Activated CD8-positive, alpha-beta memory T cell treated with anti-CD3 and anti-CD28 coated beads, Interleukin-2, amount 50 U/mL, for 48 hours (primary cell): ENCODE measurements at places on chromosomes 3 and 15.

- DNase-seq = no peak
These were observed 21.6 kb downstream of the P2RY14 start for GRCh38 chr3:151256749-151257148.

DNA sequence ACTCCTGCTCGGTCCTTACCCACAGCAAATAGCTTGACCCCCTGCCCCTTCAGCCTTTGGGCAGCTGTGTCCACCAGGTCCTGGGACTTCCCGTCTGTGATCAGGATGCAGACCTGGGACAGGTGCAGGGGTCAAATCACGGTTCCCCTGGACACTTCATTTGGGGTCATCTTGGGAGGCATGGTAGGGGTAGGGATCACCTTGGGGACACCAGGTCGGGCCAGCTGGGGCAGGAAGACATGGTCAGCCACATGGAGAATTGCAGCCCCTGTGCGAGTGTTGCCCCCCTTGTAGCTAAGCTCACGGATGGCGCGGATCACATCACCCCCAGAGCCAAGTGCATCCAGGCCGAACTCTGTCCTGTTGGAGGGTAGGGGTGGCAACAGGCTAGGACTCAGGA, 1.8 kb downstream of the COL7A1 start:
- no peak for DNase-seq

GRCh38 chr3:29409409-29409808, 128.5 kb downstream of the RBMS3 start:
- no peak for DNase-seq

DNA sequence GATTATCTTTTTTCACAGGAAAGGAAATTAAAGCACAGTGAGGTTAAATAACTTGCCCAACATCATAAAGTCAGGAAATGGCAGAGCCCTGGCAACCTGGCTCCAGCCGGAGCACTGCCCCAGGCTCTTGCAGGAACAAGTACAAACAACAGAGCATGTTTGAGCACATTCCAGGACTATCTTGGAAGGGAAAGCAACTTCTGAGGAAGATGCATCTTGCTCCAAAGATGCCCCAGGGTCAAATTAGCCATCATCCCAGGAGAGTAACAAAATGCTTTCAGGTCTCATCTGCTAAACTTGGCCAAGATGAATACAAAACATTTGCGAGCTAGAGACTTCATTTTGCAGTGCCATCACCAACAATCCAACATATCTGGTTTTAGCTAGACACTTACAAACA, 162.4 kb upstream of the LRRN1 start:
- DNase-seq = no peak

- DNase-seq = no peak
These were observed 71.8 kb downstream of the CHDH start for GRCh38 chr3:53774414-53774813.

DNA sequence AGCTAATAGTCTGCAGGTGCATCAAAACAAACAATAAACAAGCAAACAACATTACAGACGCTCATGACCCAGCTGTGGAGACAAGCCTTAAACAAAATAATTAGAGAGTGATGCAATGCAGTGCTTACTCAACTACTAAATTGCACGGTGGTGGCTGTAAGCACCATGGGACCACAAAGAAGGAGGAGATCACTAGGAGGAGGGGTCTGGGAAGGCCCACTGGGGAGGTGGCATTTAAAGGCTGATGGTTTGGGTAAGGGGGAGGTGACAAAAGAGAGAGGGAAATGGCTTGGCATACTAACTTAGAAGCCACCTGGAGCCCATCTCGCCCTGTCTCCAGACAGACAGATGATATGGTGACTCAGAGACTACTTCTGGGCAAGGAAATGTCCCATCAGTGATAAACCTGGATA, 516.7 kb downstream of the FOXP1 start:
- DNase-seq = no peak

DNA sequence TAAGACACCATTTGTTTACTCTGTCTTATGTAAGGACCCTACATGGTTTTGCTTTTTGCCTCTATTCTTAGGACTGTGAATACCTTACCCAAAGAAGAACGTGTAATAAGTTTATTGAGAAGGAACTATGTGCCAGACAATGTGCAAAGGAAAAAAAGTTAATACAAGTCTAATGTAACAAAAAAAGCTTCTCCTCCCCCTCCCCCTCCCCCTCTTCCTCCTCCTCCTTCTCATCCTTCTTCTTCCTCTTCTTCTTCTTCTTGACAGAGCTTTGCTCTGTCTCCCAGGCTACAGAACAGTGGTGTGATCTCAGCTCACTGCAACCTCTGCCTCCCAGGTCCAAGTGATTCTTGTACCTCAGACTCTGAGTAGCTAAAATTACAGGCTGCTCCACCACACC, 50.9 kb upstream of the MITF start:
- DNase-seq = no peak

- DNase-seq = no peak
These were observed 124.0 kb upstream of the ROPN1 start for GRCh38 chr3:124115956-124116355.

GRCh38 chr15:34869110-34869509, 73.8 kb upstream of the ACTC1 start:
- DNase-seq = no peak

- DNase-seq = no peak
These were observed 230.3 kb downstream of the MAGI1 start for GRCh38 chr3:65808407-65808806.

- DNase-seq = no peak
These were observed 161.9 kb downstream of the PLCL2 start for GRCh38 chr3:17046623-17047022.

- DNase-seq = no peak
These were observed 74.2 kb downstream of the SNTN start for GRCh38 chr3:63726656-63727055.

DNA sequence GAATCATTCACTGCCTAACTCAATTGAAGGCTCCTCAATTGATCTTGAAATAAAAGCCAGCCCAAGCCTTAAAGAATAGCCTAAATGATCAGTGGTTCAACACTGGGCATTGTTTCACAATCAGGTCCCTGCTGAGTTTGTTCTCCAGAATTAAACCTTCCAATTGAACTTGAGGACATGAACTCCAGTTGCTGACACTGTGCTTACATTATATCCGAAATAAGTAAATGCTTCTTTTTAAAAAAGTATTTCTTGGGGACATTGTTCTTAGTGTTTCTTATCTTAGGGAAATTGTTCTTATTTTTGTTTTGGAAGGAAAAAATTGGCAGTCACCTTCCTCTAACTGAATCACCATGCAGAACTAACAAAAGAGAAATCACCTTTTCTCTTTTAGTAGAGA, 450.2 kb downstream of the RBMS3 start:
- DNase-seq = no peak

GRCh38 chr3:126107957-126108675, 24.2 kb upstream of the SLC41A3 start:
- DNase-seq = peak; percentile 29

DNA sequence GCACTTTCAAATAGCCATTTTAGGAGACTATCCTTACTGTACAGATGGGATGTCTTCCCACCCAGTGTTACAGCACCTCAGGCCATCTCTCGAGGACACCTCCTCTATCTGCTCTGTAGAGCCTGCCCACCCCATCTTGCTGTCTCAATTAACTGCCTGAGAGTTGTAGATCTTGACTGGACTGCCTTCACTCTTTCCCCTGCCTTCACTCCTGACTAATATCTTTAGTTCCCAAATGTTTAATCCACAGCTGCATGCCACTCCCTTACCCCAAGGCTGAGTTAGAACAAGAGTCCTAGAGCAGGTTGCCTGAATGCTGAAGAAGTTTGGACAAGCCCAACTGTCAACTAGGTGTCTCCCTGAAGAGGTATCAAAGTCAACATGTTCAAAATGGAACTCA, 1.3 kb upstream of the PP2D1 start:
- no peak for DNase-seq

- DNase-seq = no peak
These were observed 492.6 kb upstream of the TBL1XR1 start for GRCh38 chr3:177689869-177690268.

- DNase-seq = no peak
These were observed 43.4 kb downstream of the HLTF start for GRCh38 chr3:149042789-149043386.

DNA sequence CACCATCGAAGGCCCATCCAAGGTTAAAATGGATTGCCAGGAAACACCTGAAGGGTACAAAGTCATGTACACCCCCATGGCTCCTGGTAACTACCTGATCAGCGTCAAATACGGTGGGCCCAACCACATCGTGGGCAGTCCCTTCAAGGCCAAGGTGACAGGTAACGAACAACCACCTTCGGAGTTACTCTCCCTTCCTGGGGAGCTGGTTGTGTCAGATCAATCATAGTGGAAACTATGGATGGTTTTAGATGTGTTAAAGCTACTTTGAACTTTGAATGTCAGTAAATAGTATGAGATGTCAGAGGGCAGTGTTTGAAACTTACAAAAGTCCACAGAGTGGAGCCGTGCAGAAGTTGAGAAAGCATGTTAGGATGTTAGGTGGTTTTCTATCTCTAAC, 42.3 kb downstream of the DNASE1L3 start:
- DNase-seq = no peak

DNA sequence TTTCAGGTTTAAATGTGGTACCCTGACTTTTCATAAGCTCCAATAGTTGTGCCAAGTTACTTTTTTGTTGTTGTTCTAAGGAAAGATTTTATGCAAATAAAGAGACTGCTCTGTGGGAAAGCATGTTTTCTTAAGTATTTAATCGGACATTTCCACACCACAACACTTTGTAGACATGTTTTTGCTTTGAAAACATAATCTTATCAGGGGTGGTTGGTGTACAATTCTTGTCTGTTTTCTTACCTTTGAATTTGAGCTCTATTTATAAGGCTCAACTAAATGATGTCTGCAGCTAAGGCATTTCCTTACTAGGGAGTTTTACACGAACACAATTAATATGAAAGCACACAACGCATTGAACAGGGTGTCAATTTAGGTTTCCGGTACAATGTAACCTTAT, 81.5 kb upstream of the CDIN1 start:
- DNase-seq = no peak

GRCh38 chr3:39423436-39423970, 17.0 kb downstream of the RPSA start:
- DNase-seq = no peak

- no peak for DNase-seq
These were observed 109.7 kb upstream of the GADL1 start for GRCh38 chr3:31004025-31004678.

DNA sequence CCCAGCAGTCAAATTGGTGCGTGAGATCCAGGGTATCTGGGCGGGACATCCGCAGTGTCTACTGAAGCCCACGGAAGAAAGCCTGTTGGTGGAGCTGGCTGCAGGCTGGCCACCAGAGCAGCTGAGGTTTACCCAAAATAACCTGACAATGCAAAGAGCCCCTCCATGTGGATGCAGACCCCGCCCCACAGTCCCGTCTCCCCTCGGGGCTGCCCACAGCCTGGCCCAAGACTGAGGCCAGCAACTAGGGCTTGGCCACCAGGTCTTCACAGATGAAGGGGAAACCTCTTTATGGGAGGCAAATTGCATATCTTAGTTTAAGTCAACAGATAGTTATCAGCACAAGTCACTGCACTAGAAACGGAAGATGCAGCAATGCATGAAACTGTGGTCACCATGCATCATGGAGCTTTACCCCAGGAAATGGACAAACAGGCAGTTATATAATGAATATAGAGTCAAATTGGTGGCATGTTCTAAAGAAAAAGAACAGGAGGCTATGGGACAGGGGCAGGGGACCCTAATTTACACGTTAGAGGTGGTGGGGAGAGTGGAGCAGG, 86.3 kb downstream of the ARNT2 start:
- no peak for DNase-seq

GRCh38 chr3:100288288-100288894, 27.6 kb downstream of the TBC1D23 start:
- DNase-seq = no peak

GRCh38 chr3:182715006-182715405, 78.3 kb upstream of the ATP11B start:
- no peak for DNase-seq

- DNase-seq = no peak
These were observed 28.6 kb downstream of the RLBP1 start for GRCh38 chr15:89192766-89193165.

DNA sequence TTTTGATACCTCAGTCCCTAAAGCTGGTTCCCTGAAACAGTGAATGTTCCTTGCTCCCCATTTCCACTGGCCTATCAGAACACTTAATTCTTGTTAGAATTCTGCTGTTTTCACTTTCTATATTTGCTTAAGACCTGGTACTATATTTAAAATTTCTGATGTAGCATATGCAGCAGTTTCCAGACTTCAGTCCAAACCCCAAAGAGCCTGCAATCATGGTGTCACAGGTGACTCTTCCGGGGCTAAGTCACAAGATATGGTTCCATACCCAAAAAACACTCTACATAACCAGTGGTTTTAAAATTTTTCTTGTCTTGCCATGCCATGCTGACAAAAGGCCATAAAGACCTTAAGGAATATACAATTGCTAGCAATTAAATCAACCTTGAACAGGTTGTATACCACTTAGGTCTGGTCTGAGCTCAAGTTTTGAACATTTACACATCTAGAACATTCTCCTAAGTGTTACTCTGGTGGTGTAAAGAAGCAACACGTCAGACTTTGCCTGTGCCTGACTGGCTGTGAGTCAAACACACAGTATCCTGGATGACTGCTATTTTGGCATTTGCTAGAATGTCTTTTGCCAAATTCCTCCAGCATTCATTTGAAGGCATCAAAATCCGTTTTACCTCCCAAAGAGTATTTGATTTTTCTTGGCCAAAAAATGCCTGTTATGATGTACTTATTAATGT, 160.0 kb downstream of the FRMD5 start:
- no peak for DNase-seq

DNA sequence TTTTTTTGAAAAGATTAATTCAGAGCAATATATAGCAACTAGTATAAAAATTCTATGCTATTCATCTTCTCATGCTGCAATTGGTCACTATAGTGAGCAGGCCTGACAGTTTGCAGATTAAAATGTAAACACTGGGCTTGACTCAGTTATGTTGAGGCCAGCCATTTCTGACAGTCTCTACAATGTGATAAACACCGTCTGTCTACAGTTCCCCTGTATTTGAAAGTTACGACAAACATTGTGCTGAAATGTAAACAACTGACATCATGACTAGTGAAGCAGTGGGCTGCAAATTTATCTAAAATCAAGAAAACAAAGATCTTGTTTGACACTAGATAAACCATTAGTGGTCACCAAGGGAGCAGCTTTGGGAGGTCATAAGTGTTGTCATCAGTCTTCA, 197.4 kb downstream of the ISL2 start:
- no peak for DNase-seq

- DNase-seq = no peak
These were observed 42.9 kb upstream of the ASB14 start for GRCh38 chr3:57335283-57335938.

- no peak for DNase-seq
These were observed 194.1 kb upstream of the ARHGEF26 start for GRCh38 chr3:153927107-153927506.

DNA sequence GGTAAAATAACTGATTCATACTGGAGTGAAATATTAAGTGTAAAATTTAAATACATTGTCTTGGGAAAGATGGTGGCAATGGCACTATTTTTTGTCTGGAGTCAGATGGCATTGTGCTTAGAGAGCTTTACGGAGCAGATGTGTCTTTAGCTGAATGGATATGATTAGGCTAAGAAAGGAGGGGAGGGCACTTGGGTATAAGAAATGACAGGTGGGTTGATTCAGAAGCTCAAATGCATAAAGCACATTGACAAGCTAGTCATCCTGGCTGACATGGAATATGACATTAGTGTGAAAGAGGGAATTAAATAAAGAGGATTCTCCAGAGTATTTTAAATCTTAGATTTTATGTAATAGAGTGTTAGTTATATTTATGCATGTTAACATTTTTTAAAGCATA, 570.1 kb upstream of the CBLB start:
- DNase-seq = no peak

- no peak for DNase-seq
These were observed 554.5 kb upstream of the TBL1XR1 start for GRCh38 chr3:177751770-177752169.
